ENCODE measurements at places on chromosomes 1 and 21. TPM values are rescaled to one million over a fixed set of nuclear protein-coding genes. Genes with fewer than 3 reads are reported as not detected.

The OR2L8 gene
- polyA plus RNA-seq = not detected

The HCRTR1 gene
- not detected for polyA plus RNA-seq

The CCDC185 gene
- not detected for polyA plus RNA-seq

The CLCNKB gene
- polyA plus RNA-seq = not detected

The LCE2B gene
- not detected for polyA plus RNA-seq

The FCAMR gene
- not detected for polyA plus RNA-seq

The FCMR gene
- 536 TPM for polyA plus RNA-seq

The NCAM2 gene
- polyA plus RNA-seq = not detected

The WNT9A gene
- not detected for polyA plus RNA-seq

The TMPRSS3 gene
- 1.4 TPM for polyA plus RNA-seq

The MRAP gene
- polyA plus RNA-seq = not detected

The CD53 gene
- polyA plus RNA-seq = 909 TPM

The NBPF20 gene
- polyA plus RNA-seq = 1.1 TPM

The TXNDC12 gene
- 84.0 TPM for polyA plus RNA-seq

The SPRR2E gene
- polyA plus RNA-seq = not detected

The TBX19 gene
- polyA plus RNA-seq = 2.2 TPM

The SYCP1 gene
- polyA plus RNA-seq = not detected

The THEM5 gene
- not detected for polyA plus RNA-seq

All from naive thymus-derived CD8-positive, alpha-beta T cell (primary cell).